ENCODE measurements at places on chromosomes 4 and X. TPM values are rescaled to one million over a fixed set of nuclear protein-coding genes. Genes with fewer than 3 reads are reported as not detected.

The DACH2 gene
- not detected for total RNA-seq

The XG gene
- total RNA-seq = not detected

GRCh38 chrX:117335209-117335608 is 781.4 kb downstream of the KLHL13 start:
- DNase-seq = no peak

The SGMS2 gene
- total RNA-seq = 47.6 TPM

DNA sequence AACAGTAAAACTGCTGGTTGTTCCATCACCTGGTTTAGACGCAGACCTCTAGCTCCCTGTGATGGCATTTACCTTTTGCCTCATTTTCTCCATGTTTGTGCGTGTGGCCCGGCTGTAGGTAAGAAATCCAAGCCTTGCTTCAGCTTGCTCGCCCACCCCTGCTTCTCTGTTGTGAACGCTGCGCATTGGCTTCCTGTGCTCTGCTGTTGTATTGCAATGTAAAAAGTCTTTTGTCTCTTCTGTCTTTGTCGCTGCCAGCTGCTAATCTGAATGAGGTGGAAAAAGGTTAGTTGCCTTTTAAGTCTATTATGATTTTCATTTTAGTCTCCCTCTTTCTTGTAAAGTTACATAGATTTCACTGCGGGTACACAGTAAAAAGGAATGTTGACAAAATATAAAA is 127.3 kb upstream of the PACRGL start:
- no peak for DNase-seq

GRCh38 chr4:40702800-40703151 is 47.0 kb upstream of the NSUN7 start:
- DNase-seq = no peak

DNA sequence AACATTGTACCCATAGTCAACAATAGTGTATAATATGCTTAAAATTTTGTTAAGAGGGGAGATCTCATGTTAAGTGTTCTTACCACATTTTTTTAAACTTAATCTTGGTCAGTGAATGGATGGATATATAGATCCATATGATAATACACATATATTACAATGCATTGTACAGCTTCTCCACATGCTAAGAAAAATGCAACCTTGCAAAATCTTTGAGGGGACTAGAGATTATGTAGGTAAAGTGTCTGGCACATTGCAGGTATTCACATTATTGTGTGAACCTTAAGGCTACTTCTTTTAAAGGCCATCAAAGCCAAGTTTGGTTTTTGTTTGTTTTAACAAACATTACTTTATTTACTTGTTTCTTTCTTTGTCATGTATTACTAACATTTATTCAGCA is 10.4 kb upstream of the GPC3 start:
- DNase-seq = no peak

DNA sequence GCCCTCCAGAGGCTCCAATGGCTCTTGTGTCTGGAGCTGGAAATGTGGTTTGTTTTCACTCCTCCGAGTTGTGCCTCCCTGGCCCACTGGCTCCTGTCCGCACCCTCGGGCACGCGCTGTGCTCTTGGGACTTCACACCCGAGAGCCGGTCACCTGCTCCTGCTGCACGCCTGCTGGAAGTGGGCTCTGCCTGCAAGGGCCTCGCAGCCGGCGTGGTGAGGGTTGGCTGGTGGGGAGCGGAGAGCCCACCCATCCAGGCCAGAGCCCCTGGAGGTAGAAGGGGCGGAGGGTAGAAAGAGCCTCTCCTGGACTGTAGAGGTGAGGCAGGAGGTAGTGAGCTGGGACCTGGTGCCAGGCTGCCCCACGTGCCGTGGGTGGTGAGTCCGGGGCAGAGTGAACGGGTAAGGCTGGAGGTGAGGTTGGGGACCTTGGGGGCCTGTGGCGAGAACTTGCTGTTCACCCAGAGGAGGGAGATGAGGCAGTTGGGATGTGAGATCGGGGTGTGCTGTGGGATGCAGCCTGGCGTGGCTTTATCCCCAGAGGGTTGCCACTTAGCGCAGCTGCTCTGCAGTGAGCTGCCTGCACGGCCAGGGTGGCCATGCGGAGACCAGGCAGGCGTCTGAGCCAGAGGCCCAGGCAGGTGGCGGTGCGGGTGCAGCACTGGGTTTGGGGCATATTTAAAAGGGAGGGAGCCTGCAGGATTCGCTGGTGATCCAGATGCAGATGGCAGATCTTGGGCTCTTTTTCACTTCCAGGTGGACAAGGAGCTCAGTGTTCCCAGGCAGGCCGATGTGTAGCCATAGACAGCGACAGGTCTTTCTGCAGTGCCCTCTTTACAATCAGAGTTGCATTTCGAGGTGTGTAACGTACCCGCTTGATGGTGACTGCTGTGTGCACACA is 48.8 kb downstream of the PCGF3 start:
- no peak for DNase-seq

DNA sequence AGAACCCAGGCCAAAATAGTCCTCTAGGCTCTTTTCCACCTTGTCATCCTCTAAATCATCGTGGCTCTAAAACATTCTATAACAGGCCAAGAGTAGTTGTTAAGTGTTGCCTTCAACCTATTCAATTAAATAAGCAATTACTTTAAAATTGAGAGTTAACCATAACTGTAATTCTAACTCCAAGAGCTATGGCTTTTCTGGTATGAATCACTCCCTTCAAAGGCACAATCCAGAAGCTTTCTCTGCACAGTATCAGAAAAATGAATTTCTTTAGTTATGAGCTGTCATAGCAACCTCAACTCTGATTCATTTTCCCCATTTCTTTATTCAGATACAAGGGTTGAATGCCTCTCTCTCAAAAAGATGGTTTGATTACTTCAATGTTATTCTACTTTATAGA is 21.7 kb downstream of the INPP4B start:
- no peak for DNase-seq

- DNase-seq = no peak
Measured at GRCh38 chr4:75146223-75146622, 213.3 kb downstream of the PARM1 start.

The CNKSR2 gene
- total RNA-seq = not detected

GRCh38 chrX:78063687-78064086 is 40.4 kb upstream of the PGK1 start:
- no peak for DNase-seq

DNA sequence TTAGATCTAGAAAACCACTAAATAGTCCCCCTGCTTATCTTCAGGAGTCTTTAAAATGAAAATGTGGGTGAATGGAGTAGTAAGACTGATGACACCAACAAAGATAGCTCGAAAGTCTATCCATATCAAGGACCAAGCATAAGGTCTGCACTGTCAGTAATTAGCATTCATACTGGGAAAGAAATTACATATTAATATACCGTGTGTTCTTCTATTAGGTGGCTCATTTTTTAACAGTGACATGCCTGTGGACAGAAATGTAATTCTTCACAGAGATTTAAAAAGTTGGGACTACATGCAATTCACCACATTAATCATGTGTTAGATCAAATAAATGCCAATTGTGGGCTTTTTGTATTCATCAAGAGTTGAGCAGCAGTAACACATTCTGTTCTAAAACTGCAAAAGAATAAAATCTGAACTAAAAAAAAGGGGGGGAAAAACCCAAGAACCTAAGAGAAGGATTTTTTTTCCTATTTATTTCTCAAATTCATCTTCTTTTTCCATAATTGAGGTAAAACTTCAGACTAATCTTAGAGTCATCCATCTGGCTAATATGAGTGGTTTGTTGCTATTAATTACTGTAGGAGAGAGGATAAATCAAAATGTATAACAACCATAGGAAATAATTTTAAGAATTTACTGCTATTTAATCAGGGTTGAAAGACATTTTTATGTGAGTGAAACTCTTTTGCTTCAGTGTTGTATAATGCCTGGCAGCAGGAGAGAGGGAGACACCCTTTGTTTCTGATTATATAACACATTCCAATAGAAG is 386.7 kb upstream of the IGFBP7 start:
- DNase-seq = no peak

DNA sequence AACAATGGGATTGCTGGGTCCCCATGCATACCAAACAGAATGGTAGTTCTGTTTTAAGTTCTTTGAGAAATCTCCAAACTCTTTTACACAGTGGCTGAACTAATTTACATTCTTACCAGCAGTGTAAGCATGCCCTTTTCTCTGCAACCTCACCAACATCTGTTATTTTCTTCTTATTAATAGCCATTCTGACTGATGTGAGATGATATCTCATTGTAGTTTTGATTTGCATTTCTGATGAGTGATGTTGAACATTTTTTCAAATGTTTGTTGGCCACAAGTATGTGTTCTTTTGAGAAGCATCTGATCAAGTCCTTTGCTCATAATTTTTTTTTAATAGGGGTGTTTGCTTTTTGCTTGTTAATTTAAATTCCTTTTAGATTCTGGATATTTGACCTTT is 41.2 kb upstream of the ZMAT1 start:
- no peak for DNase-seq

DNA sequence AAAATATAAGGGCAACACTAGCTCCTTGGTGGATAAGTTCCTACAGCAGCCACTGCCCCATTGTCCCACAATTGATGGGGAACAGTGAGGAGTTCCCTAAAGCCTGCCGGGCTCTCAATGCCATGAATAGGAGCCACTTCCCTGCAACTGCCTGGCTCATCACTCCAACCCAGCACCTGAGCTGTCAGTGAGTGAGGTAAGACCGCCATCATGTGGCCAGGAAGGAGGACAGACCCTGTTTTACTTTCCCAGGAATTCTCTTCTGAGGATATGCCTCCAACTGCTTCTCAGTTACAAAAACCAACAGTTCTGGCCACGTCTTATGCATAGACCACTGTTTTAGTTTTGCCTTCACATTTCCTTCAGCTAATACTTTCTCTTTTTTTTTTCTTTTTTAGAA is 45.5 kb downstream of the SRPX start:
- no peak for DNase-seq

The TAF7L gene
- 1.7 TPM for total RNA-seq

- peak; percentile 80 for DNase-seq
Measured at GRCh38 chr4:107548211-107548905, 171.7 kb downstream of the PAPSS1 start.

The TMEM144 gene
- total RNA-seq = 2.7 TPM

All from glomerular endothelial cell (primary cell).